ENCODE measurements at places on chromosomes 16 and 17.

GRCh38 chr17:60296177-60296576, 95.8 kb downstream of the USP32 start:
- DNase-seq = no peak

- DNase-seq = no peak
Measured at GRCh38 chr17:73824321-73824720, 180.1 kb upstream of the SDK2 start.

- DNase-seq = no peak
Measured at GRCh38 chr17:58421711-58422110, 4.4 kb upstream of the RNF43 start.

GRCh38 chr16:73878611-73879010, 418.0 kb upstream of the PSMD7 start:
- no peak for DNase-seq

GRCh38 chr17:55402374-55402773, 19.3 kb downstream of the MMD start:
- no peak for DNase-seq

DNA sequence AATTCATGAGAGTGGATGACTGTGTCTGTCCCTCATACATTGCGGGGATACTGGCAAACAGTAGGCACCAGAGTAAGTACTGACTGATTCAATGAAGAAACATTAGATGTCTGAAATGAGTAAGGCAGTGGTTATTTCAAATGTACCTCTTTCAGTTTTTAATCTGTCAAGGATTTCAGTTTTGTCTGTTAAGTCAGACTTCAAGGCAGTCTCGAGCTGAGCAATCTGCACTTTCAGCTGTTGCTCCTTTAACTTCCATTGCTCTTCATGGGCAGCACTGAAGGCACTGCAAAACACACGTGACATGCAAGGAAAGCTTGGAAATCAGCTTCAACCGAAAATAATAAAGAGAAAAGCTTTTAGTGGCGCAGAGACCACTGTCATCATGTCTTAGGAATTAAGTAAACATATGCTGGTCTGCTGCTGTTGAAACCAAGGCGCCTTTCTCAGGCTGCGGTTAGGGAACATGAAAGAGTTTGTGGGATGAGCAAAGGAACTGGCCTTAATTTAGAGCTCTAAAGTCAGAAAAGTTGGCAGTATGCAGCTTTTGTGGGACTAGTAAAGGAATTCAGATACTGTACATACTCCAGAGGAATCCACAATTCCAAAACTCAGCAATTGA, 38.8 kb downstream of the RPGRIP1L start:
- no peak for DNase-seq

DNA sequence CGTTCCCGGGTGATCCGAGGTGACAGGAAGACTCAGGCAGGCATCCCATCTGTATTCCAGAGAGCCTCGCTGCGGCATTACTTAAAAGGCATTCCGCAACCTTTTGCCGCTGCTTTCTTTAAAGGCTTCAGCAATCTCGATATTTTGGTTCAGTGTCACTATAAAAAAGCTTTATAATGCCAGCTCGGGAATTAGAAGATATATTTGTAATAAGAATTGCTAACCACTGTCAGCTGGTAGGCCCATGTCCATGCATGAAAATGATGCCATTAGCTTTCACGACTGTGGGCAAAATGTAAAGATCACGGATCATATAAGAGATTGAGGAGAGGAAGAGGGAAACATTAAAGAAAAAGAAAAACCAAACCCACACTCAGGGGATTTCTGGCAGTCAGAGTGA, 578.6 kb upstream of the CDH5 start:
- DNase-seq = no peak

DNA sequence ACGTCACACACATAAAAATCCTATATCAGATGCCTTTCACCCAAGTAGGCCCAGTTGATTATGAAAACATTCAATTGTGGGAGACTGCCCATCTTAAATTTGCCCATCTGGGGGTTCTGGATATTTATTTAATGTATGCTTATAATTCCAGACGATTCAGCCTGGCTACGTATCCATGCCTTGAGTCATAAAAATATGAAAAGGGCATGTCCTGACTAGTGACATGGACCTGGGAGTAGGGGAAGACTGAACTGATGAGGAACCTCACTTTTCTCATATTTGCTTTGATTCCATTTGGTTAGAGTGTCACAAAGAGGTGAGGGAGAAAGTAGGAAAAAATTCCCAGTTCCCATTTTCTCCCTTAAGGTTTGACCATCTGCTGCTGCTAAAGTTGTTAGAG, 122.5 kb upstream of the GNAO1 start:
- DNase-seq = no peak

DNA sequence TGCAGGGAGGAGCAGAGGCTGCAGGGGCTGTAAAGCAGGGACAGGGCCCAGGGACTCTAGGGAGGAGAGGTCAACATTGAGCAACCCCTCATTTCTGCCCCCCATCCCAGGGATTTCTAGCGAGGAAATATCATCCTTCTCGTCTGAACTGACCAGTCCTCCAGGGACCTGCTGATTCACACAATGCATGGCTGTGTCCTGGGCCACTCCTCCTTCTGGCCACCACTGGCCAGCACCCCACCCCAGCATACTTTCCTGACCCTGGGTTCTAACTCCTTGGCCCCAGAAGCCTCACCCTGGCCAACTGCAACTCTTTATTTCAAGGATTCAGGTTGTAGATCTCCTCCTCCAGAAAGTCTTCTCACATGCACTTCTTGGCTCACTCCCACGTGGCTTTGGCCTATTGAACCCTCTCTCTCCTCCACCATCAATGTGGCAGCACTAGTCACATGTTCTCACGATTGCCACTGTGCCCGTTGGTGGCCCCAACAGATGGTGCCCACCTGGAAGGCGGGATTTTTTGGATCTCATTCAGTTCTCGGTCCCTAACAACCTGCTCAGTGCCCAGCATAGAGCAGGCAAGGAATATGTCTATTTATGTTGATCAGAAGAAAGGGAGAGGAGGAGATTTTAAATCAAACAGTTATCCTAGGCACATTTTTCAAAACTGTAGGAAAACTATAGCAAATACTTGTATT, 41.5 kb downstream of the CUEDC1 start:
- DNase-seq = no peak

- DNase-seq = no peak
Measured at GRCh38 chr17:77385750-77386501, 245.2 kb downstream of the SEC14L1 start.

- DNase-seq = no peak
Measured at GRCh38 chr16:67666032-67666551, 458 bp downstream of the ENKD1 start.

- DNase-seq = no peak
Measured at GRCh38 chr17:78933959-78934568, 8.9 kb upstream of the TIMP2 start.

DNA sequence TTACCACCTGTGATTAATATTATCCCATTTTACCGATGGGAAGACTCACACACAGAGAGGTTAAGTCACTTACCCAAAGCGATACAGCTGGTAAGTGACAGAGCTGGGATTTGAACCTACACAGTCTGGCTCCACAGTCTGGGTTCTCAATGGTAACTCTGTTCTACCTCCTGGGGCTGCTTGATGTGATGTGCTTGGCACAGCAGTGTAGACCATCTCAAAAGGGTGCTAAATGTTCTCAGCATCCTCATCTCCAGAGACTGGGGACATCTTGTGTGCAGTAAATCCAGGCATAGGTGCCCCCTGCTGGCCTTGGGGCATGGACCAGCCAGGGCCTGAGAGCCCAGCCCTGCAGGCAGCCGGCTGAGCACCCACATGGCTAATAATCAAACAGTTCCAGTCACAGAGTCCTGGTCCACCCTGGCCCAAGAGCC, 15.4 kb upstream of the KATNB1 start:
- DNase-seq = no peak

DNA sequence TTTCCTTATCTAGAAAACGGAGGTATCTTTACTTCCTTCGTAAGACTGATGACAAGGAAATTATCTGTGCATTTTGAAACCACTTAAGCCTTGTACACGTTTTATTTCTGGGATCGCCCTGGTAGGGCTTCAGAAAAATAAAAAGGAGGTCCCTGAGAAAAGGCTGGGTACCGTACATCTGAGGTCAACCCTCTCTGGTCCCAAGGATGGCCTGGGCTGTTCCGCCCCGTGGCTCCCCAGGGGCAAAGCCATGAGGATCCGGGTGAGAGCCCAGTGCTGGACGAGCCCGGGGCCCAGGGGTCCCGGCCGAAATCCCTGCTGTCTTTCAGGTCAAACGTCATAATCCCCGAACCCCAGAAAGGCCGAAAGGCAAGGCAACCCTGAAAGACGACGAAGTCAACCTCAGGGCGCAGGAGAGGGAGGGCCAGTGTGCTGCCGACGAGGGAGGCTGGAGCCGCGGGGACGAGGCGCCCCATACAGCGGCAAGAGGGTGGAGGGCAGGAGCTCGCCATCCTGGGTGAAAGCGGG, 656 bp upstream of the FUS start:
- no peak for DNase-seq

GRCh38 chr16:66656547-66656946, 40.0 kb downstream of the CMTM4 start:
- no peak for DNase-seq

DNA sequence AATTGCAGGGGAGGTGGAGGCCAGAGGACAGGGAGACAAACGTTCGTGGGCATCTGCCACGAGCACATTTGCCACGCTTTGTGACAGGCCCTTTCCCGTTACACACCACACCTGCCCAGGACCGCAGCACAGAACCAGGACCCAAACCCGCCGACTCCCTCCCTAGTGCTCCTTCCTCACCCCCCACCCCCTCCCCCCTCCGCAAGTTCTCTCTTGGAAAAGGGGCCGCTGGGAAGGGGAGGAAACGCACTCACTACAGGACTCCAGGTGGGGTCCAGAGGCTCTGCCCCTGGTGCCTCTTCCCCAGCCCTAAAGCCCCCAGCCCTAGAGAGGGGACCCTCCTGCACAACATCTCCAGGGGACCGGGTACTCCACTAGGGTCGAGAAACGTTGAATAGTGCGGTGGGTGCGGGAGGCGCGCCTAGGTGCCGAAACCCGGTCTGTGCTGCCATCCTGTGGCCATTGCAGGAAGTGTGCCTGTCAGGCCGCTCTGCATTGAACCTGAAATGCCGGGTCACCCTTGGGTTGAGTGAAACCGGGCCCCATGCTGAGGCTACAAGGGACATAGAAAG, 21.9 kb upstream of the EIF1 start:
- DNase-seq = no peak

DNA sequence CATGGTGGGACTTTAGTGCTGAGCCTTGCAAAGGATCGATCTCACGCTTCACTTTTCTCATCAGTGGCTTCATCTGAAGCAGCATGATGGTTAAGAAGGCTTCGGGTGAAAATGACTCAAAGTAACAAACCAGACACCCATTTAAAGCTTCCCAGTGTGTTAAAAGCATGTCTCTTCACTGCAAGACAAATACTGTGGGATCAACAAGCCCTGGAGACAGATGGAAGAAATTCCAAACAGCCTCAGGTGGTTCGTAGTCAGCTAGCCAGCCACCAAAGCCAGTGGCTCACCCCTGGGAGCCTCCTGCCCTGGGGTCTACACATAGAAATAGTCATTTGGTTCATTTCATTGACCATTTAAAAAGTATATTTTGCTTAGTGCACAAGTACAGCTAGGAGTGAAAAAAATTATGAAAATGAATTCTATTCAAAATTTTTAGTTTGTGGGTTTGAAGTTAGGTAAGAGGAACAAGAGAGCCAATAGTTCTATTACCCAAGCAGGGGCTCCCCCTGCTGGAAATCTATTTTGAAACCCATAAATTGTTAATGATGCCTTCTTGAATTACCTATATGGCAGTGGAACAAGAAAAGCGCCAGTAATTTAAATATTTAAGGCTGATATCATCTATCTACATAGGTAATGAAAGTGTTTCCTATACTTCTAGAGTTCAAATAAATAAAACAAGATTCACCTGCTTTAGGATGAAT, 51.6 kb downstream of the PMP22 start:
- DNase-seq = no peak

- no peak for DNase-seq
Measured at GRCh38 chr17:61325382-61326073, 74.1 kb upstream of the TBX2 start.

GRCh38 chr17:29612404-29613280, 10.1 kb downstream of the CORO6 start:
- DNase-seq = no peak

DNA sequence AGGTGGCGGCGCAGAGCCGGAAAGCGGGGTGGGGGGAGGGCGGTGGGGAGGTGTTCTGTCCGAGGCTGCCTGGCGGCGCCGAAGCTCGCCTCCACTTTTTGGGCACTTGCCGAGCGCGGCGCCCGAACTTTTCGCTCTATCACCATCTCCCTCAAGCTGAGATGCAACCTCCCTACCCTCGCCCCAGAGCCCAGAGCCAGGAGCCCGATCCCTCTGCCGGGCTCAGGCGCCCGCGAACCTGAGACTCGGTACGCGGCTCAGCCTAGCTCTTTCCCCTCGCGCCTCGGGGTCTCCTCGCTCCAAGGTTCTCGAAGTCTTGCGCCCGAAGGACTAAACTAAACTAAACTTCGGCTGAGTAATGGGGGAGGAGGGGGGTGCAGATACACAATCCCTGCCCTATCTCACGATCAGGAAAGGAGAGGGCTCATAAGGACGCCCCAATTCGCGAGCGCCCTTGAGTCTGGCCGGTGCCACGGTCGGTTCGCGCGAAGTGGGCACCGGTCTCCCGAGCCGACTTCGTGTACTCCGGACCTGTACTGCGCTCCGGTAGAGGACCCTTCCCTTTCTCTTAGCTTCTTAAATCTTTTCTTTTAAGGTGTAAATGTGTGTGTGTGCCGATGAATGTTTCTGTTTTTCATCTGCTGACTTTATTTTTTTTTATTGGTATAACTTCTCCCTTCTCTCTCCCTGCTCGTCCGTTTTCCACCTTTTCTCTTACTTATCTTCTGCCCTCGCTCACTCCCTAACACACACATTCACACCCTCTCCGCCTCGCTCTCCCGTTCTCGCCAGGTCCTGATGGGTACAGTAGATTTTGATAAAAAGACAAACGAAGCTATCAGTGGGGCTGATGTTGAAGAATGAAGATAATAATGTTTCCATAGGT, 1.9 kb upstream of the SALL1 start:
- no peak for DNase-seq

DNA sequence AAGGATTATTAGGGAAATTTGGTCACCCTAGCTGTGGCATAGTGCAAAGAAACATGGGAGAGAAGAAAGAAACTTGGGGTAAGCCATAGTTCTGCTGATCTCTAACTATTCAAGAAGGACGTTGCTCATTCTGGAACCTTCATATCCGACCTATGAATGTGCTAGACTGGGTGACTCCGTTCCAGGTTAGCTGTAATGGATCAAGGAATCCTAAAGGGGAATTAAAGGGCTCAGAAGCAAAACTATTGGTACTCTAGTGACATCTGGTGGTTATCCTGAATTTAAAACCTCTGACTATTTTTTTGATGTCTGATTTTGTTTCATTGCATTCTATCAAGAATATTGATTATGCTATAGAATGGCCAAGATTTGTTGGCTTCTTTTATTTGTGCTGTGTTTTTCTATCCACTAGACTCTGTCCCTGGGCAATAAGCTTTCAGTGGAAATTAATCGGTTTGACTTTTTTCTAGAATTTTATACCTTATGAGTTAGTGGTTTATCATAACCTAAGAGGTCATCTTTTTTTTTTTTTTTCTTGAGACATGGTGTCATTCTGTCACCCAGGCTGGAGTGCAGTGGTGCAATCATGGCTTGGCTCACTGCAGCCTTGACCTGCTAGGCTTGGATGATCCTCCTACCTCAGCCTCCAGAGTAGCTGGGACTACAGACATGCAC, 19.5 kb downstream of the PCTP start:
- DNase-seq = no peak

- DNase-seq = no peak
Measured at GRCh38 chr17:62868008-62868407, 59.9 kb upstream of the MARCHF10 start.
